NCI-H524 treated with DMSO at 0.1 percent for 48 hours (cell line): ENCODE measurements at places on chromosomes 5 and 9.

DNA sequence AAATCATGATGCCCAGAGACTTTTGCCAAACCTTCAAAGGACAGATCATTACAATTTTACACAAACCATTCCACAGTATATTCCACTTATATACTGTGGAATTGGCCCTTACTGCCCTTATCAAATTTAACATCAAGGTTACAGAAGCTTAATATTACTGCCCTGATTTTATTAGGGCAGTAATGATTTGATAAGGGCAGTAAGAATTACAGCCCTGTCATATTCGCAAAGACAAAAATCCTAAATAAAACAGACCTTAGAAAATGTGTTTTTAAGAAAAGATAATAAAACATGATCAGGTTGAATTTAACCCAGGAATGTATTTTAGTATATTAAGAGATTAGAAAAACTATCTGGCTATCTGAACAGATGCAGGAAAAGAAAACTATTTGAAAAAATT lies 7.7 kb upstream of the TMEM161B start:
- DNase-seq: no peak

GRCh38 chr9:90165281-90165680 lies 477.3 kb downstream of the DIRAS2 start:
- DNase-seq: no peak

DNA sequence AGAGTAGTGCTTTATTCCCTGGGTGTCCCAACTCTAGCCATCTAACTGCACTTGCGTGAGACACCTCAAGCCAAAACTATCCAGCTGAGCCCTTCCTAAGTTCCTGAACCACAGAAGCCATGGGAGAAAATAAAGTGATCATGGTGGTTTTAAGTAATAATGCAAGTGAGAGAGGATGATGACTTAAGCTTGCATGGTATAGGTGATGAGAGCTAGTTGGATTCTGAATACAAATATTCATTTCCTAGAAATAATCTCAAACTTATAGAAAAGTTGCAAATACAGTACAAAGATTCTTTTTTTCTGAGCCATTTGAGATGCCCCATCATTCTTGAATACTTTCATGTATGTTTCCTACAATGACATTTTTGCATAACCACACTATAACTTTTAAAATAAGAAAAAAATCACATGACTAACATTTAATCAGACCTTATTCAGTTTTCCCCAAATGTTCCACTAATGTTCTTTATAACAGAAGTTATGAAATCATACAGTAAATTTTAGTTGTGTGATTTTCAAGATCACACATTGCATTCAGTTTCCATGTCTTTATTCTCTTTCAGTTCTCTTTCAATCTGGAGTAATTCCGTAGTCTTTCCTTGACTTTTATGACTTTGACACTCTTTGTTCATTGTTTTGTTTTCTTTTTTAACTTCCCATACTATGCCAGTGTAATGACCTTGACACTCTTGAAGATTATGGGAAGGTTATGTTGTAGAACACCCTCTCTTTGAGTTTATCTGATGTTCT lies 5.5 kb upstream of the AK3 start:
- no peak for DNase-seq

DNA sequence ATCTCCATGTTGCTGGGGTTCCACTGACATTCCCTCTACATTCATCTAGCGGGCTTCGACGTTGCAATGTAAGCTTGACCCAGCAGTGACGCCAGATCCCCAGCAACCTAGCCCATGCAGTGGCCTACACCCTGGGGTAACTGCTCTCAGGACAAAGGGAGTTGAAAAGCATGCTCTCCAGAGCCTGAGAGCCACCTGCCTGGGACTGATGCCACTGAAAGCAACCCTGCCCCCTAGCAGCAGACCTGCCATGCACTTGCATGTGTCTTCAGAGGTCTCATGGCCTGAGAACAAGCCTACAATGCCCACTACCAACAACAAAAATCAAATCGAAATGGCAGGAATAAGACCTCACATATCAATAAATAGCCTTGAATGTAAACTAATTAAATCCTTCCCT lies 330.3 kb downstream of the TRIM36 start:
- no peak for DNase-seq

- no peak for DNase-seq
Observed at GRCh38 chr9:135815830-135816650, 91.3 kb downstream of the CAMSAP1 start.

DNA sequence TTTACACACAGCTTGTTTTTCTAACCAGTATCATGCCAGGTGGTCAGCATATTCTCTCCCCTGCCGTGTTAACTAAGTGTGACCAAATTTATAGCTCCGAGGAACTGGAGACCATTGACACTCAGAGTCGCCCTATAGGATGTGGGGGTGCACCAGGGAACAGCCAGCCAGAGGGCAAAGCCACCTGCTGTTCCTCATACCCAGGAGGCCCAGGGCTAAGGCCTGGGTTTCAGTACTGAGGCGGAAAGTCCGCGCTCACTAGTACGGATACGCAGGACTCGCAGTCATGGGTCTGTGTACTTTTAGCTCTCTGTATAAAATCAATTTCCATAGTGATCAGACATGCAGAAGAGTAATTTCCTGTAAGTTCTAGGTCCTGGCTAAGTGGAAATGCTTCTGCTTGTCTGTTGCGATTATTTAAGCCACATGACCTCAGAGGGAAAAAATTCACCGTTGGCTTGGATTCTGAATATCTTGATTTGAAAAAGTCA lies 247.0 kb downstream of the AOPEP start:
- DNase-seq: no peak
